ENCODE measurements at places on chromosomes 2 and 18.

DNA sequence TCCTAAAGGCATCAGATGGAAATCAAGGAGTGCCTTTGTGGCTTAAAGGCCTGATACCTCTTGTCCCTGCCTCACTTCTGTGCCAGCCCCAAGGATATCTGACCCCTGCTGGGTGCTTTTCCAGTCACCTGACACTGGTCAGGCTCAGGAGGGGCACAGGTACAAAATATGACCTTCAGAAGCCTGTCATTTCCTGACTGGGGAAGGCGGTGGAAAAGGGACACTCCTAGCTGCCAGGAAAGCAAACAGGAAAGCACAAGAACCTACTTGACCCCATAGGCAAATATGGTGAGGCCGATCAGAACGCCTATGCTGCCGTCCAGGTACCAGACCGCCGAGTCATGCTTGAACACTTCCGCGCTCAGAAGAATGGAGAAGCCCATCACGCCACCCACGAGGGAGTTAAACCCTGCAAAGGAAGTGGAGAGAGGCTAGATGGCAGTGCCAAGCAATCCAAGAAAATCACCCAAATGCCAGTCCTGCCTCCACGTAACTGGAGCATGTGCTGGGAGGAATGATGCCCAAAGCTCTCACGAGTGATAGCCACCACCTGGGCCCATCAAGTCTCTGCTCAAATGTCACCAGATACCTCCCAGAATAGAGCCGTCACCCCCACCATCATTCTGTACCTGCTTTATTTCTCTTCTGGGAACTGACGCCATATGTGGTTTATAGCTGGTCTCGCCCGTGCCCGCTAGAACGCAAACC, 204.0 kb downstream of the MGAT5 start:
- no peak for DNase-seq

GRCh38 chr2:45674035-45674816, 22.8 kb downstream of the PRKCE start:
- DNase-seq = no peak

DNA sequence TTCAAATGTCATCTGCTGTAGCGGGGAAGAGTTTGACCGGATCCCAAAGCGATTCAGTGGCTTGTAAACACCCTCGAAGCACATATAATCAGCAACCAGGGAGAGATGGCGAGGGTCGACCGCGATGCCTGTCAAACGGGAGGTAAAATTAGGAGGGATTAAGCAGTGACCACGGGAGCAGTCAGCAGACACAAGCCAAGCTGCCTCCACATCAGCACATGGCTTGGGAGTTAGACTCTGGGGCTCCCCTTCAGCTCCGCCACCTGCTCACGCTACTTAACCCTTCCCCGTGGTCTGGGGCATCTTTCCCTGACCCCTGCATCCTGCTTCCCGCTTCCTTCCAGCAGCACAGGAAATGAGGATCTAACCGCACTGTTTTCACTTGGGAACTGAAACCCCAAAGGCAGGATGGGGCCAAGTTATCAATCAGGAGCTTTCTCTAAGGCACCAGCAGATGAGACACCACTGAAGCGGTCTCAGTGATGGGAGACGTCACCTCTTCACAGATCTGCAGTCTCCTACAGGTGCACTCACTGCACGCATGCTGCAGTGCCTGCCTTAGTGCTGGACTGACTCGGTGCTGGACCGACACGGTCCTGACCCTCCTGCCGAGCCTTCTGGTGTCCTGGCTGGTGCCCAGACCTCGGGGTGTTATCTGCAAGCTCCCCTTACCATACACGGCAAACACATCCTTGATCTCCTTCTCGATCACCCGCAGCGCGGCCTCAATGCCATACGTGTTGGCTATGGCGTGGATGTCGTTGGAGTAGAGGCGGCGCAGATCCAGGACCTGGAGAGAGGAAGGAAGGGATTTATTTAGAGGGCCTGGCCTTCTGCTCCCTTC, 77.5 kb downstream of the POLR1A start:
- no peak for DNase-seq

DNA sequence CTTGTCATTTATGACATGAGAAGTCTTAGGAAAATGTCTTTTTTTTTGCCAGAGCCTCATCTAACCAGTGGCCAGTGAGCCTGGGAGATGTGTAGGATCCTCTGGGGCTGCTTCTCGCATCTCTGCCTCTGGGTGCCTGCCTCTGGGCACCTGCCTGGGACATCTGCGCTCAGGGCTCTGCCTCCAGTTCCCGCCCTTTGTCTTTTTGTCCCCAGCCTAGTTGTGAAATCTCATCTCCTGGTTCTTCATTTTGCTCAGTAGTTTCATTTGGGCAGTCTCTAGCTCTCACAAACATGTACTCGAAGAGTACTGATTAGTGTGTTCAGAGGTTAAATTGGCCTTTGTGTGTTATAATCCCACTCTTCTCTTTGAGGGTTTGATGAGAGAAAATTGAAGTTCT, 92.0 kb downstream of the LTBP1 start:
- DNase-seq = no peak

GRCh38 chr2:165558832-165559231, 89.3 kb downstream of the CSRNP3 start:
- no peak for DNase-seq

DNA sequence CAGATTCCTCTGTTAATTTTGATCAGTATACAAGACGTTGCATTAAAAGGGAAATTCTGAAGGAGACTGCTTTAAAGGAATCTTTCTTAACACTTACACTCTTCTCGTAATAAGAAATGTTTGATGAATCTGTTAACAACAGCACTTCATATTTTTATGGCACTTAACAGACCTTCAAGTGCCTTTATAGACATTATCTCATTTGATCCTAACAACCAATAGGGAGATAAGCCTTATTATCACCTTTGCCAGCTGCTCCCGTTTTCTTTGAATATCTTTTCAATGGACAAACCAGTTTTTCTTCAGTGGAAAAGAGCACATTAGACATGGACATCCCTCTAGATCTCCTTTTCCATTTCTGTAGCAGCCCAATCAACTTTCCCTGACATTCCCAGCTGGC, 653.0 kb upstream of the FAM98A start:
- no peak for DNase-seq

- DNase-seq = no peak
These were observed 16.7 kb downstream of the IL1F10 start for GRCh38 chr2:113084249-113085000.

DNA sequence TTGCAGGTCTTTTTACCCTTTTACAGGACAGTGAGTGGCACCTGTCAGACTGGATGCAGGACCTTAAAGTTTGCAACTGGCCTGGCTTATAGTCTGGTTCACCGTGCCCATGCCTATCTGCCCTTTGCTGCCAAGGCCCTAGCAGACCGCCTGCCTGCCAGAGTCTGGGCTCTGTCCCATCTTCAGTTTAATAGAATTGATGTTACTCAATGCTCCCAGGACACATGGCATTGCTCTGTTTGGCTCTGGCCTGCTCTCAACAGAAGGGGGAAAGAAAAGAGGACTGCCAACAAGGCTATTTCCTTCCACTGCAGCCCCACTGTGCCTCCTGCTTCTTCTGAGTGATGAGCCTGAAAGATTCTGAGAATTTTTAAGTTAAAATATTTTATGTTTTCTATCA, 25.6 kb upstream of the TMEM178A start:
- DNase-seq = no peak

GRCh38 chr2:168120730-168121129, 126.7 kb downstream of the STK39 start:
- DNase-seq = no peak

DNA sequence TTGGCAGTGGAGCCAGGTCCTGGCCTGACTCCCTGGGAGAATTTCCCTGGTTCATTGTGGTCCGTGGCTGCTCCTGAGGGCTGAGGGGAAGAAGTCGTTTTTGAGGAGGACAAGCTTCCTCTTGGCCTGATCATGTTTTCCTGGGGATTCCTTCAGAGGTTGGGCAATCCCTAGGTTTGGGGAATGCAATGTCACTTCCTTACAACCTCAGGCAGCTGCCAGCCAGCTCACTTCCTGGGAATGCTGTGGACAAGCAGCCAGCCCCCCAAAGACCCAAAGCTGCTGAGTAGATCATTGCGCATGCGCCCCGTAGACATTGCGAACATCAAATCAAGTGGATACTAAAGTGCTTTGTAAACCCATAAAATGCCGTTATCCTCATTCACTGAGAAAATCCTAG, 7.7 kb upstream of the DNMT3A start:
- no peak for DNase-seq

- peak; percentile 65 for DNase-seq
These were observed 182.4 kb downstream of the NCK2 start for GRCh38 chr2:105926960-105927678.

DNA sequence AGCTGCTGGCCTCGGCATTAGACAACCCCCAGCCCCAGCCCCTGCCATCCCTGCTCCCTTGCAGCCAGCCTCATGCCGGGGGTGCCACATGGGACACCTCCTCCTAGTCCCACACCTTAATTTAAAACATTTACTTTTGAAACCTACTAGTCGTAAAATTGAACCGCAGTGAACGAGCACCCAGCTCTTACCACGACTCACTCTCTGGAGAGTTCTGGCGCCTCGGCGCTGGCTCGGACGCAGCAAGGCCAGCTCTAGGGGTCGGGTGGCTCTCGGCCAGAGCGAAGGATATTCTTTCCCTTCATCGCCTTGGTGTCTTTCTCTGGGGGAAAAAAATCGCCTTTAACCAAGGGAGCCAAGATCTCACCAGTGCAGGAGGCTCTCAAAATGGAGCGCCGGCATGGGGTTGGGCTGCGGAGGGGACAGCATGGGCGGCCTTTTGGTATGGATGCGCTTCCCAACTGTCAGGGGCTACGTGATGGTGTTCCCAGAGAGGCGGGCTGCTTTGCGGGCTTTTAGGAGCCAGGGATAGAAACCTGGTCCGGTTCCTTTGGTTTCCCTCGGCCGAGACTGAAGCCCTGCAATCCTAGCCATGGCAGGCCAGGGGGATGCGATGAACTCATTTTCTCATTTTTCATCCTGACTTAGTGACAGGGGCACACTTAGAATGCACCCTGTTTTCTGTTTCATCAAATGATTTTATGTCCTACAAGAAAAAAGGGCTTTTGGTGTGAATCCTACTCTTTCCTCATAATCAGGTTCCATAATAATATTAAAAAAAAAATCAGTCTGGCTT, 2.0 kb downstream of the HPCAL1 start:
- DNase-seq = no peak

DNA sequence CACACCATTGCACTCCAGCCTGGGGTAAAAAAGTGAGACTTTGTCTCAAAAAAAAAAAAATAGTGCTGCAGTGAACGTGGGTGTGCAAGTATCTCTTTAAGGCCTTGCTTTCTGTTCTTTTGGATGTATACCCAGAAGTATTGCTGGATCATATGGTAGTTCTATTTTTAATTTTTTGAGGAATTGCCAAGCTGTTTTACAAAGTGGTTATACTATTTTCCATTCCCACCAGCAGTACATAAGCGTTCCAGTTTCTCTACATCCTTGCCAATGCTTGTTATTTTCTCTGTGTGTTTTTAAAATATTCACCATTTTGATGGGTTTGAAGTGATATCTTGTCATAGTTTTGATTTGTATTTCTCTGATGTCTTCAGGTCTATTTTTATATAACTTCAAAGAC, 13.1 kb downstream of the ARMC9 start:
- no peak for DNase-seq

GRCh38 chr2:134244587-134244986, 9.3 kb upstream of the MGAT5 start:
- DNase-seq = no peak

- no peak for DNase-seq
These were observed 55.8 kb downstream of the MYOM1 start for GRCh38 chr18:3163968-3164367.

DNA sequence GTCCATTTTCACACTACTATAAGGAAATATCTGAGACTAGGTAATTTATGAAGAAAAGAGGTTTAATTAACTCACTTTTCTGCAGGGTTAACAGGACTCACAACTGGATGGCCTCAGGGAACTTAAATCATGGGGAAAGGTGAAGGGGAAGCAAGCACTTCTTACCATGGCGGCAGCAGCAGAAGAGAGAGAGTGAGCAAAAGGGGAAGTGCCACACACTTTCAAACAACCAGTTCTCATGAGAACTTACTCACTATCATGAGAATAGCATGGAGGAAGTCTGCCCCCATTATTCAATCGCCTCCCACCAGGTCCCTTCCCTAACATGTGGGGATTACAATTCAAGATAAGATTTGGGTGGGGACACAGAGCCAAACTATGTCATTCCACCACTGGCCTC, 55.1 kb upstream of the NETO1 start:
- DNase-seq = no peak

- DNase-seq = no peak
These were observed 2.0 kb upstream of the CAPN14 start for GRCh38 chr2:31219131-31219969.

DNA sequence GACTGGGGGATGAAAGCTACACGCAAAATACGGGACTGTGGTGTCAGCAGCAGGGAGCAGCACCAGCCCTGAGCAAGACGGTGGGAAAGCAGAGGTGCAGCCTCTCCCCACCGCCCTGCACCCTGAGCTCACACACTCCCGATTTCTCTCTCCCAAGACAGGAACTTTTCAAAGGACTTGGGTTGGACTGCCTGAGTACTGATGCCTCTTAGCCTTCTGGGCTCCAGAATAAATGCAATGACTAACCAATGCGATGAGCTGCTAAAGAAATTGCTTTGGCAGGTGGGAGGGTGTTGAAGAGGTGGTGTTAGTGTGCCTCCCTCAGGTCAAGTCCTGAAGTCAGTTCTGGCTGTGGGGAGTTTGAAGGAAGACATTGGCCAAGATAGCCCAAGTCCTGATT, 9.6 kb downstream of the TRIM54 start:
- DNase-seq = no peak

- no peak for DNase-seq
These were observed 7.9 kb upstream of the ZNF407 start for GRCh38 chr18:74589811-74590210.

DNA sequence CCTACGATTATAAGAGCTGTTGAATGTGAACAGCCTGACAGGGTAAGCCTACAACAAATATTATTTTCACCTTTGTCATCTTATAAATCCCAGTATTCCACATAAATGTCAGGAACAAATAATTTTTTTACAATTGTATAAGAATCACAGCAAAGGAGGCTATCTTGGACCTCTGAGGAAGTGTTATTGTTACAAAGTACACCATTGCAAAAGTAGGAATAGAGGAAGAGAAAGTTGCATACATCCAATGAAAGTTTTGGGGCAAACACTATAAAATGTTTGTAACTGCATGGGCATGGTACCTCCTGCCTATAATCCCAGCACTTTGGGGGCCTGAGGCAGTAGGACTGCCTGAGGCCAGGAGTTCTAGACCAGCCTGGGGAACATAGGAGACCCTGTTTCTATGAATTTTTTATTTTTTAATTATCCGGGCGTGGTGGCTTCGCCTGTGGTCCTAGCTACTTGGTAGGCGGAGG, 715 bp upstream of the MEMO1 start:
- DNase-seq = no peak

- DNase-seq = no peak
These were observed 57.4 kb downstream of the PPP1R1C start for GRCh38 chr2:182043021-182043420.

- DNase-seq = no peak
These were observed 52.7 kb upstream of the KYNU start for GRCh38 chr2:142824756-142825155.

- DNase-seq = no peak
These were observed 8.9 kb upstream of the POU3F3 start for GRCh38 chr2:104844807-104845551.

- DNase-seq = no peak
These were observed 19.6 kb upstream of the NDUFV2 start for GRCh38 chr18:9082711-9083510.

- DNase-seq = no peak
These were observed 1269.2 kb downstream of the LRP1B start for GRCh38 chr2:140861666-140862065.

GRCh38 chr18:55226044-55226443, 266.8 kb upstream of the CCDC68 start:
- no peak for DNase-seq

- no peak for DNase-seq
These were observed 86.4 kb downstream of the TCF4 start for GRCh38 chr18:55501579-55501978.

- DNase-seq = no peak
These were observed 40.7 kb upstream of the TMEM131 start for GRCh38 chr2:98036349-98037000.
